ENCODE measurements at places on chromosomes 16 and 17.

- DNase-seq, result no peak
Observed at GRCh38 chr17:45792995-45793755, 9.1 kb downstream of the CRHR1 start.

DNA sequence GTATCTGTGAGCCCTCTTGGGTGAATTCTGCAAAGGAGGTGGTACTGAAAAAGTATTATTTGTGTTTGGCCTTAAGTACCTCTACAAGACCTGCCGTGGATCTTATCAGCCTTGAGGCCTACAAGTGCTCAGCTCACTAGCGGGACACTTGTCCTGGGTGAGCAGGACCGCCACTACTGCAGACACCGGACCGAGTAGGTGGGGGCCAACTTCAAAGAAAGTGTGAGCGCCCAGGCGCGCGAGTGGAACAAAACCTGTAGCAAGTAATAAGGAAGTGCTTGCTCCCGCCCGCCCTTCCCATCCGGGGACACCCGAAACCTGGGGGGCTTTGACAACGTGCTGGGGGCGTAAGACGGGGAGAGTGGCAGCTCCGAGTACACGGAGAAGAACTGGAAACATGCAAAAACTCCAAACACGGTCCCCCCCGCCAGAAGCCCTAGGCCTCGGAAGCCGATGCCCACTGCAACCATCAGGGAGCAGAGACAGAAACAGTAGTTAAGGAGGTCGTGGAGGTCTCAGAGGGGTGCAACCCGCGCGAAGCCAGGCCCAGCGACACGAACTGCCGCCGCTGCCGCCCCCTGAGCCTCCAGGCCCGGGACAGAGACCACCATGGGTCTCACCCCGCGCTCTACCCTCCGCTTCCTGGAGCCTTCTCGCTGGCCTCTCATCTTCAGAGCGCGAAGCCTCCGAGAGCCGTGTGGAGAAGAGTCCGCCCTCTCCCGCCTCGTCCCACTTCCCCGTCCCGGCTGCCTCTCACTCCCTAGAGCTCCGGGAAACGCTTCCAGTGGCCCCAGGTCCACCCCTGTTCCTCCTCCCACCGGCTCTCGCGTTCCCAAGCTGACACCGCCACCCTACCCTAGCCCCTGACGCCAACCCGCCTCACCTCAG, 537 bp downstream of the CNOT1 start:
- peak; percentile 96 for DNase-seq

DNA sequence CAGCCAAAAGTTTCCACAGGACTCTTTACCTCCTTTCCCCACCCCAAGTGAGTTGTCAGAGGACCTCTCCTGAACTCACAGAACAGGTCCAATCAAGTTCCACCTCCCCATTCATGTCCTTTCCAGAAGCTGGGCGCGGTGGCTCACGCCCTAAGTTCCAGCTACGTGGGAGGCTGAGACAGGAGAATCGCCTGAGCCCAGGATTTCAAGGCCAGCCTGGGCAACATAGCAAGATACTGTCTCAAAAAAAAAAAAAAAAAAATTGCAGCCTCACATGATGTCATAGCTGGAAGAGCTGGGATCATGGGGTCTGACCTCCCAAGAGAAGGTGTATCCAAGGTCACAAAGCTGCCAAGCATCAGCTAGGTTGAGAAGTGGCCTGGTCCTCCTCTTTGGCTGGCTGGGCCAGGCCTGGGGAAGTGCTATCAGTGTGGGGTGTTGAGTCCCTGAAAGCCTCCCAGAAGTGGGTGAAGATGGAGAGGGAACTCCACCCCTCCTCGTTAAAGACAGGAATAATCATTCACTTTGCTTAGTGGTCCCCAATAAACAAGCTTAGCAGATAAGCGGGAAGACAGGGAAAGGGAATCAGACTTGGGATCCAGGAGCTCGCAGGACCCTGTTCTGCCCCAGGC, 5.5 kb upstream of the MNT start:
- DNase-seq, result no peak

- DNase-seq, result no peak
Observed at GRCh38 chr17:76707985-76708807, 2.6 kb downstream of the MXRA7 start.

DNA sequence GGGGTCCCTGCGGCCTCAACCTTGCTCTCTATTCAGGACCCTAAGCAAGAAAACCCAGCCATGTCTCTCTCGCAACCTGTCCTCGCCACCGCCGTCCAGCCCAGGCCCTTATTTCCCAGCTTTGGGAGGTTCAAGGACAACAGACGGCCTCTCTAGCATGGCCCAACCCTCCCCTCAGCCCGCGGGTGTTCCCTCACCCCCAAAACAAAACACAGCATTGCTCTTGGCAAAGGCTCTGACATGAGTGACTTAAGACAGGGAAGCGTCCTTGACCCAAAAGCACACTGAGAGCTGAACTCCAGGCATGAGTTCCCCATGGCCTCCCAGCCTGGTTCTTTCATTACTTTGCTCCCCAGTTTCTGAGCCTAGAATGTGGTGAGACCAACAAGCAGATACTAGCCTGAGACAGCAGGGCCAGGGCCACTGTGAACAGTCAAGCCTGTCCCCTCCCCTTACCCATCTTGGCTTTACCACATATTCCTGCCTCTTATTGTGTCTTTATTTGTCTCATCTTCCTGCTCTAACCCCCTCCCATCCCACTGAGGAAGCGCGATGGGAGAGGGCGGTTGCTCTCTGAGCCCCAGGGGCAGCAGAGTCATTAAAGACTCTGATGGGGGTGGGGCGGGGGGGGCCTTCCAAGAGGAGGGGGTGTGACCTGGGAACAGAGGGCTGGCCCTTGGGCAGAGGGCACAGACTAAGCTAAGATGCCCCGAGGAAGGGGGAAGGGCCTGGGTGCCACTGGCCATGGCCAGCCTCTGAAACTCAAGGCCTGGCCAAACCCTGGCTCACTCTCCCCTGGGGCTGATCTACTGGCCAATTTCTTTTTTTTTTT, 11.8 kb downstream of the SREBF1 start:
- DNase-seq, result no peak

- no peak for DNase-seq
Observed at GRCh38 chr17:77571155-77571981, 387.1 kb upstream of the TNRC6C start.

DNA sequence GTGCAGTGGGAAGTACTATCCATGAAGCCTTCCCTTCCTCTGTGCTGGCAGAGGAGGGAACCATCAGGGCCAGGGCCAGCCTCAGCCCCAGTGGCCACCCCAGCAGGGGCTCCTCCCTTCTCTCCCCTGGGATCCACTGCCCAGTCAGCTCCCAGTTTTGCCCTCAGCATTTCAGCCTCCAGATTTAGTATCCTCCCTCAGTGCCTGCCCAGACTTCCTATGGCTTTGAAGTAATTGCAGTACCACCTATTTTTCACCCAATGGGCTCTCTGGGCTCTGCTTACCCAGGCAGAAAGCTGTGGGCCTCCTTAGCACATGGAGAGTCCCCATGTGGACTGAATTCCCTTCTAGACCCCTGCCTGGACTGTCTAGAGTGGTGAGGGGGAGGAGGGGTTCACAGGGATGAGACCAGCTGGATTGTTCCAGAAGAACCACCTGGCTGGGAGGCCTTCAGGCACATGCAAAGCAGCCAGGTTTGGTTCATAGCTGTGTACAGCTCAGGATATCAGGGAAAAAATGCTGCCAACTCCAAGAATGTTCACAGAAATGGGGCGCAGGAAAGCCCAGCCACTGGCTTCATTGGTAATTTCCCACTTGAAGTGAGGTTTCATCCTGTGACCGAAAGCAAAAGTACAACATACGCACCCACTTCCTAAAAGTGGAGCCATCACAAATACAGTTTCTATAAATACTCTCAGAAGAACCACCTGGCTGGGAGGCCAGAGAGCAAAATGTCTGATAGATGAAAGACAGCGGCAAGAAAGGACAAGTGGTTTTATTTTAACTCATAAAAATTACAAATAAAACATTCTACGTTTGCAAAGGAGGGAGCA, 15.2 kb upstream of the HERPUD1 start:
- DNase-seq, result no peak

GRCh38 chr16:79326549-79326948, 274.0 kb downstream of the MAF start:
- no peak for DNase-seq

- DNase-seq, result peak; percentile 82
Observed at GRCh38 chr16:57802341-57803133, at the start of gene KIFC3. KIFC3 (minus strand) TSS chr16:57802491; CDS start chr16:57798243, 4,248 bp downstream.

DNA sequence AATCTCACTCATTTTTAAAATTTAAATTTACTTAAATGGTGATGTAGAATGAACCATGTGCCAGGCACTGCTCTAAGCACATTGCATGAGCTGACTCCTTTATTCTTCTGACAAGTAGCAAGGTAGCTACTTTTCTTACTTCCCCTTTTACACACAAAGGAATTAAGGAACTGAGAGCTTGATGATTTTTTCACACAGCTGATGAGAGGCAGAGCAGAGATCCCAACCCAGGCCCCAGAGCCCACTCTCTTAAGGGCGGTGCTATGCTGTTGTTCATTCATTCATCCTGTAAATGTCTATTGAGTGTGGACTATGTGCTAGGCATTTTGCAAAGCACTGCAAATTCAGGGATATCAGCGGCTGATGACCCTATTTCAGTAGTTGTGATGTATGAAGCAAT, 17.9 kb downstream of the SEC14L5 start:
- DNase-seq, result no peak

- DNase-seq, result no peak
Observed at GRCh38 chr17:41307647-41308046, 1.5 kb downstream of the KRTAP16-1 start.

DNA sequence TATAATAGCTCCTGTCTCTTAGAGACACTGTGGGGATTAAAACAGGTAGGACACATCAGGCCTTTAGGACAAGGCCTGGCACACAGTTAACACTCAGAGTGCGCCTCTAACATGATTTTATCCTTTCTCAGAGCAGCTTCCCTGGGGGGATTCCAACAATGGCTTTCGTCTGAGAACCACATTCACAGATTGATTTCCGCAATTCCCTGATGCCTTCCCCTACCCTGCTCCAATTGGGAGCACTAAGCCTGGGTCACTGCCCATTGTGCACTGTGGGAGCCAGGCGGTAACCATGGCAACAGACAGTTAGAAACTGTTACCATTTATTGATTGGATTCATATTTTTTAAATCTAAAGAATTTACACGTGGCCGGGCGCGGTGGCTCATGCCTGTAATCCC, 5.9 kb upstream of the ALKBH5 start:
- DNase-seq, result no peak

GRCh38 chr16:88035292-88035691, 84.1 kb downstream of the BANP start:
- DNase-seq, result no peak

DNA sequence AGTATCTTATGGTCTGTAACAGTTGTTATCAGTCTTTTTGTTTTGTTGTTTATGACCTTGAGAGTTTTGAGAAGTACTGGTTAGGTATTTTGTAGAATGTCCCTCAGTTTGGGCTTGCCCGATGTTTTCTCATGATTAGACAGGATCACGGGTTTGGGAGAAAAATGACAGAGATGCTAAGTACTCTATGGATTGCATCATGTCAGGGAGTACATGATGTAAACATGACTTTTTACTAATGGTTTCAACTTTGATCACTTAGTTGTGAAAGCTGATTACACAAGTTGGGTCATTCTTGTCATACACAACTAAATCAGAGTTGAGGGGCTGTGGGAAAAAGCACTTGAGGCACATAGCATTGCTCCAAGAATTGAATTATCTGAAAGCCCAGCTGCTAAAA, 94.7 kb upstream of the SIAH1 start:
- no peak for DNase-seq

DNA sequence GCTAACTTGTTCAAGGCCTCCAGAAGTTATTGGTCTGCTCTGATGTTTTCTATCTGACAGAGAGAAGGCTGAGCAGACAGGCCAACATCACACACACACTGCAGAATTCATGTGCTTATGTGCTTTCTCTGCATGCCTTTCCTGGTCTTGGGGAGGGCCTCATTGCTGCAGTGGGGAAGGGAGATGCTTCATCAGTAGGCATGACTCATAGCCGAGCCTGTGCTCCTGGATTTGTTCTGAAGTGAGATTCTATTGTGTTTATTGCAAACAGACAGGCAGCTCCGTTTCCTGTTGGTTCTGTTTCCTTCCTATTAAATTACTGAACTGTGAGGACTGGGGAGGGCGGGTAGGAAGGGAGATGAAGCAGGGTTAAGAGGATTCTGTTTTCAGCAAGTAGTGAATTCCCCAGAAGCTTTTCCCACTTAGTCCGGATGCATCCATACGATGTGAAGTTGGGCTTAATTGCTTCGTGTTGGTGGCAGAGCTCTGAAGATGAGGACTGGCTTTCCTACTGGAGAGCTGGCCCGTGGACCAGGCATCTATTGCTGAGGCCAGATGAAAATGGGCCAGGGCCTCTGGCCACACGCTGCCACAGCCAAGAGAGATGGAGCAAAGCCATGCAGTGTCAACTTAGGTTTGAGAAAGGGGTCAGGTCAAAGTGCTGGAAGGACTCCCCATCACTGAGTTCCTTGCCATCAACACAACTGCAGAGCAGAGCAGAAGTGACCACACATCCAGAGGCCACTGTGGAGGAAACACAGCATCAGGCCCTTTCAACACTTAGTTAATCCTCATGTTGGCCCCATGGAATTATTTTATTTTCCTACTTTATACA, 179.3 kb downstream of the UTP18 start:
- no peak for DNase-seq

- DNase-seq, result peak; percentile 71
Observed at GRCh38 chr16:4263504-4264436, 9.1 kb downstream of the TFAP4 start.

GRCh38 chr17:32671896-32672295, 185.1 kb downstream of the CDK5R1 start:
- DNase-seq, result no peak

DNA sequence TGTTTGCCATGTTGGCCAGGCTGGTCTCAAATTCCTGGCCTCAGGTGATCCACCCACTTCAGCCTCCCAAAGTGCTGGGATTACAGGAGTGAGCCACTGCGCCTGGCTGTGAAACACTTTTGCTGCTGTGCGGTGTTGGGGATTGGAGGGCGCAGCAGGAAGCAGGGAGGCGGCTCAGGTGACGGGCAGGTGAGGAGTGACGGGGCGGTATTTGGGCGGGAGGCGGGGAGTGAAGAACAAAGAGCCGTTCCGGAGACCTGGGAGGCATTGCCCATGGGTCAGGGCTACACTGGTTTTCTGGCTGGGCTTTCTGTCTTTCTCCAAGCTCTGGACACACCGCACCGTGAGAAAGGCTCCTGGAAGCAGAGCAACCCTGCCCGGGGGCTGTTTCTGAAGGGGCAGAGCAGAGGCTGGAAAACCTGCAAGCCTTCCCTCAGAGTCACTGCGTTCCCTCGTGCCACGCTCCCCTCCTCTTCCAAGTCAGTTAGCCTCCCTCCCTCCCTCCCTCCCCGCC, 22.1 kb downstream of the CRISPLD2 start:
- DNase-seq, result peak; percentile 67

Data from right kidney (tissue), 9 donors.